ENCODE measurements at places on chromosomes 11 and 22. TPM values are rescaled to one million over a fixed set of nuclear protein-coding genes. Genes with fewer than 3 reads are reported as not detected.

GRCh38 chr11:76185511-76185910, 20.8 kb downstream of the WNT11 start:
- H3K4me1 ChIP-seq, result peaks cover 5% of the 10 kb centered on the region
- H3K36me3 ChIP-seq, result no peaks in the 10 kb centered on the region
- DNase-seq, result no peak
- no peak overlapping the region for H3K27ac ChIP-seq
- H3K27me3 ChIP-seq, result no peaks in the 10 kb centered on the region

F2 gene
- not detected for total RNA-seq

GRCh38 chr11:59069087-59069486, 17.0 kb upstream of the GLYATL1B start:
- no peak overlapping the region for H3K27ac ChIP-seq
- H3K36me3 ChIP-seq, result no peaks in the 10 kb centered on the region
- H3K27me3 ChIP-seq, result peaks cover 2% of the 10 kb centered on the region
- H3K4me3 ChIP-seq, result no peak overlapping the region
- DNase-seq, result no peak

GRCh38 chr11:69447786-69448185, 33.7 kb upstream of the LINC01488 start:
- peaks cover 30% of the 10 kb centered on the region for H3K4me1 ChIP-seq
- H3K27ac ChIP-seq, result no peak overlapping the region
- no peak overlapping the region for H3K4me3 ChIP-seq
- H3K36me3 ChIP-seq, result no peaks in the 10 kb centered on the region
- peaks cover 25% of the 10 kb centered on the region for H3K27me3 ChIP-seq

CBLIF gene
- total RNA-seq, result not detected

DNA sequence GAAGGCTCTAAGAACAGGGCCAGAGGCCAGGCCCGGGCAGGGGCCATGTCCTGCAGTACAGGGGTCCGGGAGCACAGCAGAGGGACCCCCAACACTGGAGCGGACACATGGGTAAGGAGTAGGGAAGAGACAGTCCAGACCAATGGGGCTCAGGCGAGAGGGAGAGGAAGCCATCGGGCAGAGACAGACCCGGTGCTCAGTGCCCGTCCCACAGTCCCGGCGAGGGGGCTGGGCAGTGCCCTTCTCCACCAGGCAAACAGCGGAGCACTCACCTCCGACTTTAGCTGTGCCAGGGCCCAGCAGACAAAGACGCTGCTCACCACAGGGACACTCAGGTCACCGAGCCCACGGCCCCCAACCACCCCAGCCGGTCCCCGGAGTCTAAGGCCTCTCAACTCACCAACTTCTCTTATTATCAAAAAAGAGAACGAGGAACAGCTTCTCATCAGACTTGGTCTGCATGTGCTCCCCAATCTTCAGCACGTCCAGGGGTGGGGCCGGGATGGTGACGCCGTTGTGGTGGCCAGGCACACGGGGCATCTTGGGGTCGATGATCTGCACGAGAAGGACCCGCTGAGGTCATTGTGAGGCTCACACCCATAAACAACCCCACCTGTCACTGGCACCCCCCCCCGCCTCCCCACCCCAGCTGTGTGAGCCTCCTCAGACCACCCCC, 52.3 kb downstream of the BRD1 start:
- peaks cover 41% of the 10 kb centered on the region for H3K36me3 ChIP-seq
- DNase-seq, result no peak
- no peak overlapping the region for H3K4me3 ChIP-seq
- no peaks in the 10 kb centered on the region for H3K4me1 ChIP-seq

DNA sequence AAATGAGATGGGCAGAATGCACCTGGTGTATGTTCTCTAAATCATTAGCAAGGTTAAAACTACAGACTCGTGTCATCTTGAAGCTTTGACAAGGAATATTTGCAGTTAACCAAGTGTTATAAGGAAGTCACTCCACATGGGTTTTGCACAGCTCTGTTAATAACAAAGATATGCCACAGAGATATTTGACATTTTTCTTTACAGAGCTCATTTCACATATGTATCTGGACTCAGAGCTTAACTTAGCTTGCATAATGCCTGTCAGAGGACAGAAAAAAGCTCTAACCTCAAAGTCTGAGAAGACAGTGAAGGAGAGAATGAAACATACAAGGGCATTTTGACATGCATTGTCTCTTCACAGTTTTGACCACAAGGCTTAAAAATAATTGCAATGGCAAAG, 105.5 kb downstream of the C11orf87 start:
- no peak overlapping the region for H3K4me3 ChIP-seq
- no peak overlapping the region for H3K27ac ChIP-seq
- no peak for DNase-seq

CCDC73 gene
- total RNA-seq, result not detected

GRCh38 chr11:1925373-1926155, 6.1 kb downstream of the TNNT3 start:
- H3K4me1 ChIP-seq, result peaks cover 11% of the 10 kb centered on the region
- H3K27ac ChIP-seq, result no peak overlapping the region
- H3K27me3 ChIP-seq, result peaks cover 2% of the 10 kb centered on the region
- DNase-seq, result no peak
- no peak overlapping the region for H3K4me3 ChIP-seq

DNA sequence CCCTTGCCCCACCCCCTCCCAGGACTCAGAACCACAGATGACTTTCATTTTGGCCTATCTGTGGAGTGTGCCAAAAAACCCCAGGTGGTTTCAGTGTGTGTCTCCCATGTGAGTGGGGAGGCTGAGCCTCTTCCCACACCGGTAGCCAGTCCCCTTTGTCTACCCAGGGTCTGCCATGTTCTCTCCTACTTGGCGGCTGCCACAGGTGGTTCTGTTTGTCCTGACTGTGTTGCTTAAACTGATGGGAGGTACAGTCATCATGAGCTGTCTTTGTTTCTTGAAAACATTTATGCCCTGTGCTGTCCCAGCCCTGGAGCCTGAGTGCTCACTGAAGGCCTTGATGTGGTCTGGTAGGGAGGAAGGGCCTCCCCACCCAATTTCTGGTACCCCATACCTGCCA, 39.7 kb upstream of the SUSD2 start:
- H3K27me3 ChIP-seq, result no peaks in the 10 kb centered on the region
- H3K4me3 ChIP-seq, result no peak overlapping the region
- peak overlapping the region; percentile 55 for H3K27ac ChIP-seq
- H3K4me1 ChIP-seq, result peaks cover 59% of the 10 kb centered on the region
- DNase-seq, result no peak

PNPLA3 gene
- 0.53 TPM for total RNA-seq

DNA sequence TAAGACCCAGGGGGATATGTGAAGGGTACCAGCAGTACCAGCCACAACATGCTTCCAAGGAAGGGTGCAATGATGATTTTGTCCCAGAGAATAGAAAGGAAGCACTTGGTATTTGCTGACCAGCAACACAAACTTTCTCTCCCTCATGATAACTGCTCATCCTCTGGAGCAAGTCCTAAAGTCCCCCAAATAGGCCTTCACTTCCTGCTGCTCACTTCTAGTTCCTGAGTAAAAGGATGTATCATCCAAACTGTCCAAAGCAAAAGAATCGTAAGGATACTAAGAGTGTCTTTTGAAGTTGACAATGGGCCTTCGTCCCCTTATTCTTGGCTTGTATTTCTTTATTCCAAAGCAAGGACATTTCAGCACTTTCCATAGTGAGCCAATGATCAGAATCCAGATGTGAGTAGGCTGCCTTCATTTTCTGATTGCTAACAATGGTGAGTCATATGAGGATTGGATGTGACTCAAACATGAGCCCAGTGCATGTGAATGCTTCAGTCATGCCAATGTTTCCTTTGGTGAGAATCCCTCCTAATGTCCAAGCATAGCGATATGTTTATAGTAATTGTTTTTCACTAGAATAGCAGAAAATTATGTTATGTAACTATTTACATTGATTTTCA, 243.4 kb upstream of the POU2AF2 start:
- no peaks in the 10 kb centered on the region for H3K36me3 ChIP-seq
- H3K4me1 ChIP-seq, result no peaks in the 10 kb centered on the region
- no peak for DNase-seq
- H3K27me3 ChIP-seq, result no peaks in the 10 kb centered on the region

Data from natural killer cell (primary cell).